Stimulated activated CD8-positive, alpha-beta memory T cell treated with anti-CD3 and anti-CD28 coated beads, Interleukin-4, amount 100 ng/mL, for 4 hours (primary cell): ENCODE measurements at places on chromosomes 13 and 19.

- DNase-seq, result no peak
These were observed 41.9 kb upstream of the RAP2A start for GRCh38 chr13:97392020-97392419.

DNA sequence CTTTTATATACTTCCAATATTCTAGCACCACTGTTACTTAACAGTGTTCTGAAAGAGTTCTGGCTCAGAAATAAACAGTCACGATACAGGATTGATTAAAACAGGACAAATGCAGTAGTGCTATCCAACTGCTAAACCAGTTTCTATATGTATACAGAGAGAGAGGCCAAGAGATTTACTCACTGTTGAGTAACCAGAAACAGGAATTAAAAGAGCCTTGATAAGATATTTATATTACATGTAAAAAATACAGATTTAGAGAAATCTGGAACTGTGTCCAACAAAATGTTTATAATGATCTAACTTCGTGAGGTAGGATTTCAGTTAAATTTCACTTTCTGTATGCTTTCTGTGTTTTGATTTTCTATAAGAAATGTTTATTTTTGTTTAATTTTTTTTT, 116.6 kb downstream of the CDK8 start:
- DNase-seq, result no peak

DNA sequence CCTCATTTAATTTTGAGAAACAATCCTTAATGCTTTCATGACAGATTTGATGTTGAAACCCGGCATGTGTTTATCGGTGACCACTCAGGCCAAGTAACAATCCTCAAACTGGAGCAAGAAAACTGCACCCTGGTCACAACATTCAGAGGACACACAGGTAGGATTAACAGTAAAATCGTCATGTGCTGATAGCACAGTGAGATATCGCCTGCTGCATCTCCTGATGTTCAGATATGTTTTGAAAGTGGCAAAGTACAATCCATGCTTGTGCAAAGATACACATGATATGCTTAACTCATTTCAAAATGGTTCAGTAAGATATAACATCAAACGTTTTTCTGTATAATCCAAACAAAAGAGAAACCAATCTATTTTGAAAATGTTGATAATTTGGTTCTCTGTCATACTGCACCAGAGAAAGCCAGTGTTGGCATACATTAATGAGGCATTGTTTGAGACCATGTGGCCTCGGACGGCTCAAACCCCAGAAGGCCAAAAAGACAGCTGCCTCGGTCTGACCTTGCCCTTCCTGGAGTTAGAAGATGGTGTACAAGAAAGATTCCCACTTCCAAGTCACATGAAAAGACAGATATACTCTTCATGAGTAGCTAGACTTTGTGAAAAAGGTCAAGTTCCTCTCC, 76.2 kb downstream of the DHRS12 start:
- DNase-seq, result no peak

DNA sequence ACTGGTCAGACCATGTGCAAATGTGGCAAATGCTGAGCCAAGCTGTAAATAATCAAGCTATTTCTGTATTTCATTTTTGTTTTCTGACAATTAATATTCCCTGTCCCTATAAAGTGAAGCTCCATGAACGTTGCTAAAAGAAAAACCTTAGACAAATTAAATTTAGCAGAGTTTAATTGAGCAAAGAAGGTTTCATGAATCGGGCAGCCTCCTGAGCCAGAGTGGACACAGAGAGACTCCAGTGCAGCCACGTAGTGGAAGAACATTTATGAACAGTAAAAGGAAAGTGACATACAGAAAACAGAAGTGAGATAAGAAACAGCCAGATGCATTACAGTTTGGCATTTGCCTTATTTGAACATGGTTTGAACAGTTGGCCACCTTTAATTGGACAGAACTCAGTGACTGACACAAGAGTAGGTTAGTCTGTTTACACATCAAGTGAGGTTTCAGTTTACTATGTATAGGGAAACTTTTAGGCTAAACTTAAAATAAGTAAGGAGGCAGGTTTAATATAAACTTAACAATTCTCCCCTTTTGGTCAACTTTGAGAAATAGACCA, 69.7 kb downstream of the UFM1 start:
- DNase-seq, result no peak

DNA sequence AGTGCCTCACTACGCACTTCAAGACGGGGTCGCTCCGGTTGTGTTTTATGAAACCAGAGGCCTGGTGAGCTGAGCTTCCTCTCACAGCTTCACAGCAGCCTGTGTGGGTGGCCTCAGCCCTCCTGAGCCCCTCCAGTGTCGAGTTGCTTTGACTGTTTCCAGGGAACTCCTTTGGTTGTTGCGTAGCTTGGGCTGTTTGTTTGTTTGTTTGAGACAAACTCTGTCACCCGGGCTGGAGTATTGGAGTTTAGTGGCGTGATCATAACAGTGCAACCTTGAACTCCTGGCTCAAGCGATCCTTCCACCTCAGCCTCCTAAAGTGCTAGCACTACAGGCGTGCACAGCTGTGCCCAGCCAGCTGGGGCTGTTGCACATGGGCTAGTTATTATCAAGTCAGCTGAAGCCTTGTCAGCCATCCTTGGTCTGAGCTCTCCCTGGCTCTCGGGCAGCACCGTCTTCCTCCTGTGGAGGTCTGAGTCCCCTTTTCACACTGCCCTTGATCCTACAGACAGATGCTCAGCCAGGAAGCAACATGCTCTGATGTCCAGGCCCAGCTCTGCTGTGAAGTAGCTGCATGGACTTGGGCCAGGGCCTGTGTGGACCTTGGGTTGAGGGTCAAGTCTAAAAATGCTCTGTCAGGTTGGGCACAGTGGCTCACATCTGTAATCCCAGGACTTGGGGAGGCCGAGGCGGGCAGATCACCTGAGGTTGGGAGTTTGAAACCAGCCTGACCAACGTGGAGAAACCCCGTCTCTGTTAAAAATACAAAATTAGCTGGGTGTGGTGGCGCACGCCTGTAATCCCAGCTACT, 10.2 kb downstream of the DOT1L start:
- no peak for DNase-seq
